CD4-positive, alpha-beta T cell treated with Interleukin-1 beta for 1 hour (primary cell): ENCODE measurements at places on chromosomes 12 and 14.

GRCh38 chr12:109084425-109084824, 8.8 kb downstream of the ALKBH2 start:
- no peak for DNase-seq

DNA sequence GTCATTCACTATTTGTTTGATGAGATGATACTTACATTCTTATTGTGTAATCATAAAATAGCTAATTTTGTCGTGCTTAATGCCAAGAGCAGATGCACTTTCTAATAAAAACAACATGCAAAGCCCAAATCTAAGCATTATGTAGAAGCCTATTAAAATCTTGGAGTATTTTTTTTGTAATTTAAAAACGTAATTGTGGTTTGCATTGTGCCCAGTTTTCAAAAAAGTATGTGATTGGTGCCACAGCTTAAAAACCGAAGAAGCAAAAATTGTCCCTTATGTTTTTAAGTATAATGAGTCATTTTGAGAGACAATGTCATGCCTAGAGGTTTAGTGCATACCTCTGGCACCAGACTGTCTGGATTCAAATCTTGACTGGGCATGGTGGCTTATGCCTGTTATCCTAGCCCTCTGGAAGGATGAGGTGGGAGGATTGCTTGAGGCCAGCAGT, 464.8 kb upstream of the RGS6 start:
- DNase-seq: no peak

DNA sequence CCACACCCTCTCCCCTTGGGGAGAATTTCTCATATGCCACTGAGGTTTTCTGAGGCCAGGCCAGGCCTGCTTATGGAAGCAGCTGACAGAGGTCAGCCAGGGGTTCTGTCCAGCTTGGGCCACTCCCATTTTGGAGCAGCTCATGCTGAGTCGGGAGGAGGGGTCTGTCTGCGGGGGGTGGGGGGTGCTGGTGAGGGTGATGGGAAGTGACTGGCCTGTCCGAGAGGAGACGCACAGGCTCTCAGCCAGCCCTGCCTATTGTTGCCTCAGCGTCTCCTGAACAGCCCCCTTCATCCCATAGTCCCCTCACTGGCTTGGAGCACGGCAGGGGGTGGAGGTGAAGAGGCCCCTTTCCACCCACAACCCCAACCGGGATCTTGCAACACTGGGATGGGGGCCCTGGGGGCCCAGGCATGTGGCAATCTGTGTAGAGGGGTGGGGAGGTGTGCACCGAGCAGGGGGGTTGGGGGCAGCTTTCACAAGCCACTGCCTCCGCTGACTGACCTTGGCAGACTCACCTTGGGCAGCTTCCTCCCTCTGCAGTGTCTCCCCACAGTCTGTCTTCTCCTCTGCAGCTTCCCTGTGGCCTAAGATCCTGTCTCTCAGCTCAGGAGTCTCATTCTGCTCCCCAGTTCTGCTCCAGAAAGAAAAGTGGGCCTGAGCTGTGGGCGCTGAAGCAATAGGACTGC, 5.5 kb downstream of the CEBPE start:
- DNase-seq: no peak

- no peak for DNase-seq
Observed at GRCh38 chr12:10154145-10154496, 17.8 kb downstream of the OLR1 start.

- no peak for DNase-seq
Observed at GRCh38 chr12:119378903-119379302, 44.4 kb downstream of the CCDC60 start.

GRCh38 chr14:59474172-59474571, 9.0 kb upstream of the GPR135 start:
- DNase-seq: no peak

DNA sequence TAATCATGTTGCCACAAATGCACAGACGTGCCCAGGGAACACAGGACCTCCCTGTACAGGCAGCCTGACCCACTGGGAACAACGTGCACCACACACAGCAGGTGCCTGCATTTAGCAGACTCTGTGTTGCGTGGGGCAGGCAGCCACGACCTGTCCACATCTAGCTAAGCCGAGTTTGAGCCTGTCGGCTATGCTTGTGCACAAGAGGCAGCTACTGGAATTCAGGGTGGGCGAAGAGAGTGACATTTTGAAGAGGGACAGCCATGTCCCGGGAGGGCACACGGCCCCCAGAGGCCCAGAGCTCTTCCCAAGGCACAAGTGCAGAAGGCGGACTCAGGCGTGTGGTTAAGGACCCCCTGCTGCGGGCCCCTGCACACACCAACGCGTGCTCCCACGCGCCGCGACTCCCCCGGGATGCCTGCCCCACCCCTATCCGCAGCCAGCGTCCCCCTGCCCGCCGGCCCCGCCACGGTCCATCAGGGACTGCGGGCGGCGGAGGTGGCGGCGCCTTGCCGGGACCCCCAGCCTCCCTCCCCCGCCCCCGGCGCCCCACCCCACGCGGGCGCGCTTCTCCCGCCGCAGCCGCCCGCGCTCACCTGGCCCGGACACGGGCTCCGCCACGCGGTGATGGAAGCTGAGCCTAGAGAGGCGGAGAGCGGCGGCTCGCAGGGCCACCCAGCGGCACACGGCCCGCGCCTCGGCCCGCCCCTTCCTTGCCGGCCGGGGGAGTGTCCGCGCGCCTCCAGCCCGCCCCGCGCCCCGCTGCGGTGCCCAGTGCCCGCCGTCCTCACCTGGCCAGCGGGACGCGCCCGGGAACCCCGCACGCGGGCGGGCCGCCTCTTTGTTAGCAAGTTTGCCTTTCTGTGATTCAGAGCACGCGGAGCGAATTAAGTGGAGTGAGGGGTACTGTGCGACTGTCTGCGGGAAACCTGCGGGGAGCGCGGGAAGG, 125.3 kb upstream of the PRMT8 start:
- no peak for DNase-seq

- no peak for DNase-seq
Observed at GRCh38 chr12:113408756-113409298, 5.1 kb upstream of the SDS start.

DNA sequence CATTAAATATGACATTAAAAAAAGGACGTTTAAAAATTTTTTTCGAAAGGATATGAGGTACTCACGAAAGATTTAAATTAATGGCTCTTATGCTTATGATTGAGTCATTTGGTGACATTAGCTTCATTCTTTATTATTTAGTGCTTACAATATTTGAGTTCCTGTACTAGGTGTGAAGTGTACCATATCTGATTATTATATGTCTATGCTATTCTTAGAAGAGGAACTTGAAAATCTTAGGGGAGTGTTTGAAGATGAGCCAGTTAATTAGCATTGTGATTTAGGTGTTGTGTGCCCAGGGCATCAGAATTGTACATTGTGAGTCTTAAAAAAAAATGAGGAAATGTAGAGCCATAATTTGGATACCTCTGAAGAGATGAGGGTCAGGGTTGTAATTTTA, 118.6 kb downstream of the FUT8 start:
- DNase-seq: no peak

- DNase-seq: no peak
Observed at GRCh38 chr14:23345987-23346692, 6.5 kb downstream of the SLC22A17 start.

GRCh38 chr12:94099632-94100031, 48.7 kb upstream of the PLXNC1 start:
- DNase-seq: no peak

- DNase-seq: no peak
Observed at GRCh38 chr14:105212541-105213300, 31.6 kb upstream of the NUDT14 start.

GRCh38 chr14:58690801-58691516, 53.2 kb downstream of the DACT1 start:
- DNase-seq: no peak

DNA sequence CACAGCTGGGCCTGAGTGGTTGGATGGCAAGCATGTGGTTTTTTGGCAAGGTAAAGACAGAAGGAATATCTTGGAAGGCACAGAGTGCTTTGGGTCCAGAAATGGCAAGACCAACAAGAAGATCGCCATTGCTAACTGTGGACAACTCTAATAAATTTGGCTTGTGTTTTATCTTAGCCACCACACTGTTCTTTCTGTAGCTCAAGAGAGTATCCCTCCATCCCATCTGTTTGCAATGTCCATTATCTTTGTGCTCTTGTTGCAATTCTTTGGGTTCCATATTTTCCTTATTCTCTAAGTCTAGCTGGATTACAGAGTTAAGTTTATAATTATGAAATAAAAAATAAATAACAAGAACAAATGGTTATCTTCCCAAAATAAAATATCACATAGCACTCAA, 6.7 kb upstream of the DAAM1 start:
- DNase-seq: no peak

DNA sequence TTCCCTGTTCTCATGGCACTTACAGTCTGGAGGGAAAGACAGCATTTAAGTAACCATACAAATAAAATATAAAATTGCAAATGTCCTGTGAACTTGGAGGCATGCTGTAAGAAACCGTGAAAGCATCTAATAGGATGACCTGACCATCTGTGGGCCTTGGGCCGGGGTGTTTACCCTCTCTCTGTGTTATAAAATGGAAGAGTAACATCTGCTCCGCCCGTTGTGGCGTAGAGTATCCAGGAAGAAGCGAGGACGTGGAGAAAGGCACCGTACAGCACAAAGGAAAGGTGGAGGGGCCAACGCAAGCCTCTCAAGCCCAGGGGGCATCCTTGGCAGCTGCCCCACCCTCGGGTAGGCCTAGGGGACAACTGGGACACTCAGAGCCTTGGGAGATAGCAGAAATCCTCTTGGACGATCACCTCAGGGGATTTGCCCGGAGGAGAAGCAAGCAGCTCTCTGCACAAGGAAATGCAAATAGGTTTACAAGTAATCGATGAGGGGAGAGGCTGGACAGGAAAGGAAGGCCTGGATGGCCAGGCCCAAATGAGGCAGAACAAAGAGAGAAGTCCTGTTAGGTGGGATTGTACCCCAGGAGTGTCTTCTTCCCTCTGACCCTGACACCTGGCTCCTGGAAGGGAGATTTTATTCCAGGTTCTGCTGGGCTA, 26.2 kb downstream of the VSX2 start:
- DNase-seq: no peak

- DNase-seq: no peak
Observed at GRCh38 chr14:59484639-59485175, 390 bp downstream of the JKAMP start.

- no peak for DNase-seq
Observed at GRCh38 chr12:14779834-14780233, 23.4 kb downstream of the WBP11 start.
